ENCODE measurements at places on chromosomes 1 and 21. TPM values are rescaled to one million over a fixed set of nuclear protein-coding genes. Genes with fewer than 3 reads are reported as not detected.

LINGO4 gene
- total RNA-seq, result not detected

LMX1A gene
- total RNA-seq, result not detected

SH3BGR gene
- total RNA-seq, result 0.65 TPM

CELA2B gene
- total RNA-seq, result not detected

ARMH1 gene
- 0.28 TPM for total RNA-seq

DSCAM gene
- total RNA-seq, result not detected

UTS2 gene
- total RNA-seq, result not detected

CLIC6 gene
- total RNA-seq, result 0.09 TPM

SLC2A5 gene
- total RNA-seq, result 0.06 TPM

IL19 gene
- total RNA-seq, result not detected

ILDR2 gene
- 0.02 TPM for total RNA-seq

IFNLR1 gene
- 1.5 TPM for total RNA-seq

SLAMF1 gene
- not detected for total RNA-seq

HES4 gene
- total RNA-seq, result 55.8 TPM

LRRC71 gene
- 0.33 TPM for total RNA-seq

Measured in A549 treated with RU486 at 1 μM for 4 hours (cell line).